ENCODE measurements at places on chromosomes 5 and 9.

- DNase-seq, result no peak
Observed at GRCh38 chr9:111926421-111926875, 29.8 kb downstream of the UGCG start.

DNA sequence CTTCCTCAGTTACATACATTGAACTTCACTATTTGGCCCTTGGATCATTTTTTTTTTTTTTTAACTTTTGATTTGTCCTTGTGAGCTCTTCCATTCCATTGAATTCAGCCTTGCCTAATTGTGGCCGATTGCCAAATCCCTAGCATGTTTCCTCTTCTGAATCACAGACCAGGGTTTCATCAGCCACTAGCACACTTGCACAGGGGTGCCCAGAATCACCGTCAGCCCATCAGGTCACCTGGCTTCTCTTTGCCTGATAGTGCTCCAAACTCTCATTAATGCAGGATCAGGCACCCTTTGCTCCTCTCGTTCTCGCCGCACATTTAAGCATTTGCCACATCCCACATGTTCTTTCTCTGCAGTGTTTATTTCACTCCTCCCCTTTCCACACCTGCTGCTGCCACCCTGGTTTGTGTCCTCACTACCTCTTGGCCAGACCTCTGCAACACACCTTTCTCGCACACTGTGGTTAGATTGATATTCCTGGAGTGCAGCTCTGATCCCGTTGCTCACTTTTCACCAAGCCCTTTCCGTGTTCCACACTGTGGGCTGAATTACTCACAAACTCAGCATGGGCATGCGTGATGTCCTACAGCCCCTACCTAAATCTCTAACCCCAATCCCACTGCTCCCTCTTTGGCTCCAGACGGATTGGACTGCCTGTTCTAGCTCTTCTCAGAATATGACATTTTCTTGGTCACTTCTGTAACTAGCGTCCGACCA is 9.8 kb downstream of the PIK3R1 start:
- DNase-seq, result no peak

GRCh38 chr5:21823076-21823574 is 1030.0 kb downstream of the CDH12 start:
- no peak for DNase-seq

- no peak for DNase-seq
Observed at GRCh38 chr9:108525186-108525585, 330.6 kb downstream of the ACTL7B start.

GRCh38 chr5:167708449-167708848 is 583.0 kb upstream of the WWC1 start:
- no peak for DNase-seq

- DNase-seq, result no peak
Observed at GRCh38 chr5:172150514-172151425, 37.3 kb downstream of the STK10 start.

- no peak for DNase-seq
Observed at GRCh38 chr5:151051931-151052608, 28.8 kb downstream of the TNIP1 start.

DNA sequence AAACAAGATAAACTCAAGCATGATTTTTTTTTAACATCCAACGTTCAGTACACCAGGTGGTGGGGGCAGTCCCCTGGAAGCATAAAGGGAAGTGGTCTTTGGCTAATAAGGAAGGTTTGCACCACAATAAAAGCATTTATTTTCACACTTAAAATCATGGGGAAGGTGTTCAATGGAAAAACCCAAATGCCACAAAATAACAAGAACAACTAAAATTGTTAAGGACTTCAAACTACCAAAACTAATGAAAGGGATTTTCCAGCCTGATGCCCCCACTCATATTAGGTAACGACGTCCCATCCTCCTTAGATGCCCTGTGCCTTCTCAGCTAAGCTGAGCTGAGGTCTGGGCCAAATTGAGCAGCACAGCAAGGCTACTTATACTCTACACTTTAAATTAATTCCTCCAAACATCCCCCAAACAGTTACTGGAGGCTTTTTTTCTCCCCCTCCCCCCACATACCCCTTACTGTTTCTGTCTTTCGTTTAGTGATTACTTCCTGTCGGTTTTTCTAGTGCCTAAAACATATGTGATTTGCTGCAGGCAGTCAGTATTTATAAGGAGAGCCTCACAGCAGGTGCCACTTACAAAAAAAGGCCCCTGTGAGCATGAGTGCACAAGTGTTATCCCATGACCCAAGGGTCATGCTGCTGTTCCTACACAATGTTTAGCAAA is 259.7 kb upstream of the ZNF608 start:
- DNase-seq, result no peak

- no peak for DNase-seq
Observed at GRCh38 chr5:6961123-6961522, 247.9 kb downstream of the TENT4A start.

Measured in stimulated activated CD4-positive, alpha-beta T cell treated with anti-CD3 and anti-CD28 coated beads, TNF-alpha, amount 100 ng/mL, for 24 hours (primary cell).